ENCODE measurements at places on chromosomes 16 and 17.

DNA sequence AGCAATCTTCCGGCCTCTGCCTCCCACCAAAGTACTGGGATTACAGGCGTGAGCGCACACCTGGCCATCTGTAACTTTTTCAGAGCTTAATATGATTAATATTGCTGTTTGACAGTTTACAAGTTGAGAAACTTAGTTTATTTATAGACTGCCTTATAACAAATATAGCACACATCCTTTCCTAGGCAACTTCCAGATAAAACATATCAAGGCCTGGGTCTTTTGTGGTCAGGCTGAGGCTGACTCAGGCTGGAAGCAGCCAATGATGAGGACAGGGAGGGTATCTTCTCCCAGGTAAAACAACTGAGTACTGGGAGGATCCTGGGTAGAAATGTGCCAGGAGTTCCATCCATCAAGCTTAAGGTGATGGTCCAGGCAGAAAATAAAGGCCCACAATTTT is 16.2 kb downstream of the LUC7L start:
- no peak for DNase-seq

DNA sequence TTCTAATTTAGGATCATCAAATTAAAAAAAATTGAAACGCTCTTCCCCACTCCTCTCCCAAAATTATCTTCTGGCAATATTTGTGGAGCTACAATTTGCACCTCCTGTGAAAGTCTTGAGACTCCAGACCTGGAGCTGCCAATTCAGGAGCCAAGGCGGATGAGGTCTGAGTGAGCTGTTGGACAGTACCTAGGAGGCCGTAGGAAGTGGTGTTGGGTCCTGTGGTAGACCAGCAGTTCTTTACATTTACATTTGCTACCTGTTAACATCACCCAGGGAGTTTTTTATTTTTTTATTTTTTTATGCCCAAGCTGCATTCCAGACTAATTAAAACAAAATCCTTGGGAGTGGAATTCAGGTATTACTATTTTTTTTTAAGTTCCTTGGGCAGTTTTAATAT is 271.0 kb downstream of the PHKB start:
- no peak for DNase-seq

- no peak for DNase-seq
Measured at GRCh38 chr16:62288990-62289629, 252.9 kb upstream of the CDH8 start.

- DNase-seq = no peak
Measured at GRCh38 chr16:1070084-1070863, 2.3 kb upstream of the SSTR5 start.

- no peak for DNase-seq
Measured at GRCh38 chr17:55037828-55038227, 69.3 kb downstream of the STXBP4 start.

GRCh38 chr17:43106552-43106951 is 18.6 kb downstream of the BRCA1 start:
- DNase-seq = no peak

DNA sequence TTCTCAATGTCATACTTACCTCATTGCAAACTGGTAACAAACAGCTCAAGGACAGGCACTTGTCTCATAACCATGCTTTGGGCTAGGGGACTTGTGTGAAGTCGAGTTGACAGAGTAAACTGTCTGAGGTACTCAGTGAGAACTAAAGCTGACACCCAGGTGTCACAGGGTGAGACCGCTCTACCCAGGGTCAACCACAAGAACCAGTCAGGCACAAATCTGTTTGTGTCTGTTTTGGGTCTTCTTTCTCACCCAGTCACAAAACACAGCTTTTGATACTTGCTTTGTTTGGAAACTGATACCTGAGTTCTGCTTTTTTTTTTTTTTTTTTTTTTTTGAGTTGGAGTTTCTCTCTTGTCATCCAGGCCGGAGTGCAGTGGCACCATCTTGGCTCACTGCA is 161.1 kb downstream of the STX8 start:
- no peak for DNase-seq

DNA sequence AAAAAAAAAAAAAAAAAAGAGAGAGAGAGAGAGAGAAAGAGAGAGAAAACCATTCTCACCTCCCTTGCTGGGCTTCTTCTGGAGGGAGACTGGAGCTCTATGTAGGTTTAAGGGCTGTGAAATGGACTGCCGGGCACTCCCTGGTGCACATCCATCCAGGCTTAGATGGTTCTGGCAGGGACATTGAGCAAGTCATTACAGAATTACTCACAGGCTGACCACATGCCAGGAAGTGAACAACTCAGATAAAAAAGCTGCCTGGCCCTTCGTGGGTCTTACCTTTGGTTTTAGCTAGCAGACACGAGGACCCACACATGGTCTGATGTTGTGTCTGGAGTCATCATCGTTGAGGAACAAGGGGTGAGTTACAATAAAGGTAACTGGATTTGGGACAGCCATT is 847.4 kb upstream of the EEF2KMT start:
- no peak for DNase-seq

DNA sequence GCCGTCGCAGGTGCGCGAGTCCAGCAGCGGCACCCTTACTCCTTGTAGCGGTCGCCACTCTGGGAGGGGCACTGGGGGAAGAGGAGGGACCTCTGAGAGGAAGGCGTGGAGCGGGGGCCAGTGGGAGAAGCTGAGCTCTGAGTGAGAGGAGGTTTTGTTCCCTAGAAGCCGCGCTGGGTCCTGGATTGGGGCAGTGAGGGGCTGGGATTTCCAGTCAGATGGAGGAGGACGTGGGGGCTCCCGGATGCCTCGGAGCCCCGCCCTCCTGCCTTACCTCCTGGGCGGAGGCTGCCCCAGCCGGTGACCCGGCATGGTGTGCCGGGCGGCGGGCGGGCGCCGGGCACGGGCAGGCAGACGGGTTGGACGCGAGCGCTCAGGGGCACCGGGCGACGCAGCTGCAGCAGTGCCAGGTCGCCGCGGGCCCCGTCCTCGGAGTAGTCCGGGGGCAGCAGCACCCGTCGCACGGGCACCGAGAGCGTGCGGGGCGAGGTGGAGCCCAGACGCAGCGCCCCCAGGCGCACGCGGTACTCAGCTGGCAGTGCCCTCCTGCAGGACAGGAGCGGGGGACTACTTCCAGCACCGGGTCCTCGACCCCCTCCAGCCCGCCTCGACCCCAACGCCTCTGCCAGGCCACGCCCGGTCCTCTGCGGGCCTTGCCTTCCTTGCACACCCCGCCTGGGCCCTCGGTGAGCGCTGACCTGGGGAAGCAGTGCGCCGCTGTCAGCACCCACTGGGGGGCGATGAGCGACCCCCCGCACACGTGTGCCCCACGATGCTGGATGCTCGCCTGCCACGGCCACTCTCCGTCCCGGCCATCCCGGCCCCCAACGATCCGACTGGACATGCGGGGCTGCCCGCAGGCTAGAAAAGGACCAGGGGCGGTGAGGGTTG is 2.0 kb downstream of the PRSS33 start:
- DNase-seq = no peak

DNA sequence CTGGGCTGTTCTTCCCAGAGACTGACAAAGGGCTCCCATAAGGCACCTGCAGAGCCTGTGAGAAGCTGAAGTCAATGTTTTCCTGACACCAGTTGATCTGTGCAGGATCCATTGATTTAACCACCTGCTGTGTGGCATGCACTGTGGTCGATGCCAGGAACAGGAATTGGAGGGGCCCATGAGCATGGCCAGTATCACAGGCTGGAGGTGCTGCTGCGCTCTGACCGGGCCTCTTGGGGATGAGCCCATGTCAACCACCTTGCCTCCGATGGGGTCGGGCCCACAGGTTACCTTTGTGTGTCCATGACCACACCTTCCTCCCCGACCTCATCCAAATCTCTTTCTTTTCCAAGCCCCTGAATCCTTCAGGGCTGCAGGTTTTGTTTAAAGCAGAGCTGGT is 18.2 kb upstream of the STH start:
- DNase-seq = no peak

DNA sequence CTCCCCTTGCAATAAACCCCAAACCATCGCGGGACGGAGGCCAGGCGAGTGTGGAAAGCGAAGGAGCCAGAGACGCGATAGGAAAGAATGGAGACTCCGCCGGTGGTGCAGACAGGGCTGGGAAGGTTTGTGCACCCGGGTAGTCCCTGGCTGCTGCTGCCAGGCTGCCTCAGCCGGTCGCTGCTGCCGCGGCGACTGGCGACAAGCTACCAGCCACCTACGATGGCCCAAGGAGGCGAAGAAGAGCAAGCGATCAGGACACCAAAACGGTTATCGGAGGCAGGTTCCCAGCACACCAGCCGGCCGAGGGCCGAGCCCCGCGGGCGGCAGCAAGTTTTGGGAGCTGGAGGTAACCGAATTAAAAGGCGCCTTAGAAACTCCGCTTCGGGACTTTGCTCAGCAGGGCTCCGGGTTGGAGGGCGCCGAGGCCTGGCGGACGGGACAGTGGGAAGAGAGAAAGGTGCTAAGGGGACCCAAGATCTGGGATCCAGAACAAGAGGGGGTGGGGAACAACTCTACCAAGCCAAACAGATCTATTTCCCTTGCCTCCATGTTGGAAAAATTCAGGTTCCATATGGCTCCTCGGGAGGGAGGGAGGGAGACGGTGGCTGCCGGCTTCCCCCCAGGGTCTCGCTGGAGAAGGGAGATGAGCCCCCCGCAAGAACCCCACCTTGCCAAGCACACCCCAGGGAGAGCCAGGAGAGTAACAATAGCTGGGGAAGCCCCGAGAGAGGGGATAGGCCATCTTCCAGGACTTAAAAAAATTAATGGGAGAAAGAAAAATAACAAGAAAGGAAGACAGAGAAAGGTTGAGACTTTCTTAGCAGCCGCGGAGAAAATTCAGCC is 9.7 kb upstream of the HOXB2 start:
- no peak for DNase-seq

- no peak for DNase-seq
Measured at GRCh38 chr16:360698-361336, 8.3 kb upstream of the AXIN1 start.

DNA sequence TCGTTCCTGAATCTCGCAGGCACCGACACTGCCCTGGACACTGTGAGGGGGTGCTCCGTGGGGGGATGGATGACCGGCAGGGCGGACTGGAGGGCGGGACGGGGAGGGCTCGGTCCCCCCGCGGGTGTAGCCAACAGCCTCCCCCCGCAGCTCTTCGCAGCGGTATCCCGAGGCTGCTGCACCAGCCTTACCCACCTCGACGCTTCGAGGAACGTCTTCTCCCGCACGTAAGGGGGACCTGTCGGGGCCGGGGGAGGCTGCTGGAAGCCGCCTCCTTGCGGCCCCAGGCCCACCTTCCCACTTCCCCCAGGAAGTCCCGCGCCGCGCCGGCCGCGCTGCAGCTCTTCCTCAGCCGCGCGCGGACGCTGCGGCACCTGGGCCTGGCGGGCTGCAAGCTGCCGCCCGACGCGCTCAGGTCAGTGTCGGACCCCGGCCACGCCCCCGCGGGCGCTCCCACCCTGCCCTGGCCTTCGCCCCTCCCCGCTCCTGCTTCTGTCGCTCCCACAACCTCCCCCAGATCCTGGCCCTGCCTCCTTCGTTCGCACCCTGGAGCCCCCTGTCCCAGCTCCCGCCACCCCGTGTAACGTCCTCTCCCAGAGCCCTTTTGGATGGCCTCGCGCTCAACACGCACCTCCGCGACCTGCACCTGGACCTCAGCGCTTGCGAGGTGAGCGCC is 3.3 kb downstream of the CARMIL2 start:
- no peak for DNase-seq

- DNase-seq = no peak
Measured at GRCh38 chr17:55458978-55459377, 37.3 kb upstream of the MMD start.

DNA sequence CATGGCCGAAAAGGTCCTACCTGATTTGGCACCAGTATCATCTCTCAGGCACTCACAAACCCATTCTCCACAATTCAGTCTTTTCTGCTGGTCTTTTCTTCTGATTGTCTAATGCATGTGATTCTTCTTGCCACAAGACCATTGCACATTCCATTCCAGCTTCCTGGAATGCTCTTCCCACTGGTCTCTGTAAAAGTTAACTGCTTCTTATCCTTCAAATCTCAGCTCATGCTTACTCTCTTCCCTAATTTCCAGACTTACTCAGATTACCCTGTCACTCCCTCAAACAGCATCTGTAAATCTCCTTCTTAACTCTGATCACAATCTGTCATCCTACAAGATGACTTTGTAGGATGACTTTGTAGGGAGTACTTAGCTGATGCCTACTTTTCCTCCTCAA is 320.2 kb downstream of the MAP2K6 start:
- no peak for DNase-seq

GRCh38 chr16:55613613-55614335 is 42.0 kb upstream of the SLC6A2 start:
- DNase-seq = no peak

DNA sequence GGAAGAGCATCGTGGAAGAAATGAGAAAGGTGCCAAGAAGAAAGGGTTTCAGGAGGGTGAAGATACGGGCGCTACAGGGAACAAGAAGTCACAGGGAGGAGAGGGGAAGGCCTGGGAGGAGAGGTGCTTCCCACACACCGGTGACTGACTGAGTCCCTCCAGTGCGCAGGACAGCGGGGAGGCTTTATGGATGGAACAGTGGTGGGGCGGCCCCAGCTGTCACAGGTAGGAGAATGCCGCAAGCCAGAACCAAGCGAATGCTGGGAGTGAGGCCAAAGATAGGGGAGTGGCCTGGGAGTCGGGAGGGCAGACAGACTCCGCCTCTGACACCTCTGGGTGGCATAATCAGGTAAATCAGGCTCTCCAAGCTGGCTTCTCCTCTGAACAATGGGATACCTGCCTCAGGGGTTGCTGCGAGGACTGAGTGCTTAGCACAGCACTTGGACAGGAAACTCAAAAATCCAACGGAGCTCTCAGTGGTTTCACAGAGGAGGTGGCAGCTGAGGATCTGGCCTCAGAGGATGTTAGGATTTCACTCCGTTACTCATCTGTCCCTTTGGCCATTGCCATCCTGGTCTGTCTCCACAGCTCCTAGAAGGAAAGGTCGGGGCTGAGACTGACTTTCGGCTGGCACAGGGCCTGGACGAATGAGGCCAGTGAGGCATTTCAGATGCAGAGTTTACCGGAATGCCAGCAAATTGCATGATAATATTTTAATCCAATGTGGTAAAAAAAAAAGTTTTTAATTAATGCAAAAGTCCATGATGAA is 717 bp upstream of the CNP start:
- no peak for DNase-seq

GRCh38 chr16:80197741-80198201 is 343.0 kb upstream of the DYNLRB2 start:
- no peak for DNase-seq

DNA sequence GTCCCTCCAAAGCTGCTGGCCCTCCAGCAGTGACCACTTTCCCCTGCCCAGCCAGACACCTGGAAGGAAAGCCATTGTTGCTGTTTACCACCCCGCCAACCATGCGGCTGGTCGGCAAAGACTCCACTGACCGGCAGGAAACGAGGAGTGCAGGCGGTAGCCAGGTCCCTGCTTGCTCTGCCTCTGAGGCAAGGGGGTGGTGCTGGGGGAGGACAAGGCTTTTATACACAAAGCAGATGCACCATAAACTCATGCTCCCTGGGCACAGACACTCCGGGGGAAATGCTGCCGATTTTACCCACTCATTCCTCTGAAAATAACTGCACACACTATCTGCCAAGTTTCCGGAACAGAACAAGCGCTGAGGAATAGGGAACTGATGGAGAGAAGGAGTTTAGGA is 62.8 kb upstream of the GRIN2A start:
- DNase-seq = no peak
